ENCODE measurements at places on chromosomes 2 and 18.

DNA sequence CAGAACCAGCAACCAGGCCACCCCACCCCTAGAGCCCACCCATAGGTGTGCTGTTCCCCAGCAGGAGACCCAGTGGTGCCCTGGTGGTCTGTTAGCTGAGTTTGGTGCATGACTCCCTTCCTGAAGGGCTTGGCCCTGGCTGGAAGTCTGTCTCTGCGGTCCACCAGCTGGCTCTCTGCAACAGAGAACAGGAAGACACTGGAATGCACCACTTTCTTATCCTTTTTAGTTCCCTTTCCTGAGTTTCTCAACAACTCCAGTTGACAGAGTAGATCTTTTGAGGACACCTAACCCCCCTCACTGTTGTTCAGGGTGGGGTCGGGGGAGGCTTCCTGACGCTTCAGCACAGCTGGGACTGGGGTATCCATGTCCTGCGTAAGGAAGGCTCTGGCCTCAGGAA lies 11.9 kb upstream of the RPL37A start:
- no peak for DNase-seq

DNA sequence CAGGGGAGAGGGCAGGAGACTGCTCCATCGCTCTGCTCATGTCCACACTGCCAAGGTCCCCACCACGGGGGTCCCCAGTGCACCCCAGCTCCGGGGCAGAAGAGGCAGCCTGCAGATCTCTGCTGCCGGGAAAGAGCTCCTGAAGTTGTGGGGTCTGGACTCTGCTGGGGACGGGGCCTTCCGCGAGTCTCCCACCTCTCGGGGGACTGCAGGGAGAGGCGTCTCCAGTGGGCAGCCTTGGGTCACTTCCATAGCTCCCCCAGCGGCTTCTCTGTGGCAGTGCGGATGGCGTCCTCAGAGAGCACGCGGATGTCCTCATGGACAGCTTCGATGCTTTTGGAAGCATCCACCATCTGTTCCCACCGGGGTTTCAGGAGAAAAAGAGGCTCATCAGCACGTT lies 10.7 kb downstream of the DTYMK start:
- DNase-seq: no peak

DNA sequence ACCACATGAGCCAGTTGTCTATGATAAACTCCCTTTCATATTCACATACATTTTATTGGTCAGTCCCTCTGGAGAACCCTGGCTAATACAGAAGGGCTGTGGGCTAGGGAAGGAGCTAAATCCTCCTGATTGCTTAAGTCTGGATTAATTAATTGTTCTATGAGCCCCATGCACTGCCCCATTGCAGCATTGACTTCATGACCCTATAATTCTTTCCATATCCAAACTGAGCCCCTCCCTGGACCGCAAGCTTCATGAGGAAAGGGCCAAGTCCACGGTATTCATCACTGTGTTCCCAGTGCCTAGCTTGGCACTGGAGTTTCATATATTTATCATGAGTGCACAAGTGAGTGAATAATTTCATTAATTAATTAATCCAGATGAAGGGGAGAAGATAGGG lies 124.0 kb downstream of the MBD2 start:
- no peak for DNase-seq

DNA sequence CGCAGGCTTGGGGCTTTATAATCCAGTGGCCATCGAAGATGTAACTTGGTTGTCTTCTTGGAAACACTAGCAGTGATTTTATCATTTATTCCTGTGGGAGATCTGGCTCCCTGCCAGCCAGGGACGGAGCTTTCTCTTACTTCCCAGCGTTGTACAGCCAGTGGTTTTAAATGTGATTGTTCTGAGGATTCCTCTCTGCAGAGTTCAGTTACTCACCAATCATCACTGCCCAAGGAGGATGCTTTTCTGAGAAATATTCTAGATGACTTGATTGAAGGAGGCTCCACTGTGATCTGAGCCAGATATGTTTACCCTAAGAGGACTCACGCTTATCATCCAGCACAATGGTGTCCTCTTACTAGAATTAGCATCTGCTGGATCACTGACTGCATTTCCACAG lies 744.3 kb downstream of the RNF144A start:
- no peak for DNase-seq

DNA sequence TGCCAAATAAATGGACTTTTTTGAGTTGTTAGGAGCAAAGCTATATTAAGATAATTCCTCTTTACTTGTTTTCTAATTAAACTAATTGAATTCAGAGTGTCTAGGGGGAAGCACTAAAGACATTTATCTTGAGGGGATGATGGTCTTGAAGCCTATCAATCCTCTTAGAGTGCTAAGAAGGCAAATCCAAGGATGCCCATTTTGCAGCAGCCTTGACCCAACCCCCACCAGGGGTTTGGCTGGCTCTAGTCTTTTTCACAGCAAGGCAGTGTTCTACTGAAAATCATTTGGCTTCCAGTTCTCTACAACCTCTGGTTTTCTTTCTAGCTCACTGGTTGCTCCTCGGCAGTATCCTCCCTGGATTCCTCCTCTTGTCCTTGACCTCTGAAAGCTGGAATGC lies 6.5 kb upstream of the RAX start:
- no peak for DNase-seq

GRCh38 chr2:20169796-20170703 lies 54.9 kb downstream of the SDC1 start:
- no peak for DNase-seq

GRCh38 chr2:6011921-6012320 lies 319.7 kb downstream of the SOX11 start:
- DNase-seq: no peak

GRCh38 chr2:174446531-174446930 lies 40.3 kb downstream of the GPR155 start:
- DNase-seq: no peak

GRCh38 chr18:25895518-25895917 lies 194.9 kb downstream of the SS18 start:
- no peak for DNase-seq

DNA sequence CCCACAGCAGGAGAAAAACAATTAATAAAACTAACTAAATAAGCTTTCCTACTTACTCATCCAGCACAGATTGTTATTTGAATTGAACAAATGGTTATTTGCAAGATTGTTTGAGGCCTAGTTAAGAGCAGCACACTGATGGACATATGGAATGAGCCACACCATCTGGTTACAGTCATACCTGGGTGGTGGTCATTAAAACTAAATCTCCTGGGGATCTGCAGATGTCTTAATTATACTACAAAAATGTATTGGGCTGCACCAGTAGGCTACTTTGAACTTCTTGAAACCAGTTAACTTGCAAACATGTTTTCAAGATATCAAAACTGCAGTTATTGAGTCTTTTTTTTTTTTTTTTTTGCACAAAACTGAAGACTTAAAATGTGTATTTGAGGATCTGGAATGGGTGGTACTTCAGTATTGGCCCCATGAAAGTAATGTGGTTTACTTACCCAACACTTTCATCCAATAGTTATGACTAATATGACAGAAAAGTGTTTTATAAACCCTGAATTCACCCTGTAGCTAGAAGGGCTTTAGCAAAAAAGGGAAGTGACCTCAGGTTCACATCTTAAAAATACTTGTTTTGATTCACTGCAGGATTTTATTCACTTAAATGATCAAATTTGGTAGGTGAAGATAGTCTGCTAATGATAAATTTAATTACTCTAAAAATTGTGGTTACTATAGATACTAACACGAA lies 10.8 kb downstream of the AGFG1 start:
- no peak for DNase-seq

DNA sequence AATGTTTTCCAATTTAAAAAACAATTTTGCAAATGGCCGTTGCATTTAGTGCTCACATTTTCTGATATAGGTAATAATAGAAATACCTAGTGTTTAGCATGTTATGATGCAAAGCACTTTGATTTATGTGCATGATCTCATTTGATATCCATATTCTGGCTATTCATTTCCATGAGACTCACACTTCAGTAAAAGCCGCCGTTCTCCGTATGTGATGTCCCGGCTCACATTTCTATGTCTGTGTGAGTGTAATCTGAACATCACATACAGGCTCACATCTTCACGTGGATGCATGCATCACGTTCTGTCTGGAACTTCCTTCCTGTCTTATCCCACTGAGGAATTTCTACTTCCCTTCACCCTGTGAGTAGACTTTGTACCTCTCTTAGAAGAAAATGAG lies 45.8 kb downstream of the DCDC2C start:
- no peak for DNase-seq

- no peak for DNase-seq
Measured at GRCh38 chr2:68993660-68994059, 19.2 kb downstream of the GKN1 start.

DNA sequence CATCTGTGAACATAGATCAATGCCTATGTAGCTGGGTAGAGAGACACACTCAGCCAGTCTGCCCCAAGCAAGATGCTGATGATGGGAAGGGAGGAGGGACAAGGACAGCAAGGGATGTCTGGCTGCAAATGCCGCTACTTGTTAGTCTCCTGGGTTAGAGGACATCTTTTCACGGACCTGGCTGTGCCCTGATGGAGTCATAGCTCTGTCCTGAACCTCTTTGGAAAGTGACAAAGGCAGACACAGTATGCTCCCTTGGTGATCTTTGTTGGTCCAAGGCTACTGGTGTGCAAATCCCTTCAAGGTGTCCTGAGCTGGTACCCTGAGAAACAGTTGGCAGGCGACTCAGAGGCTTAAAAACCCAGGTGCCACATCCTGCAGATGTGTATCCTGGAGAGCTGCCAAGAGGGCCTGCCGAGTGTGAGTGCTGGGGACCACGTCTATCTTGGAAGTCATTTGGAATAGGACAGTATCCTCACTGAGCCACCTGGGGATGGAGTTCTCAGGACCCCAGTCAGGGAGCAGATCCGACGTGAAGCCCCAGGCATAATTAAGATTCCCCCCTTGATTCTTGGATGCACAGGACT lies 10.8 kb downstream of the FOSL2 start:
- DNase-seq: no peak

GRCh38 chr2:229239021-229239420 lies 32.1 kb downstream of the PID1 start:
- no peak for DNase-seq

DNA sequence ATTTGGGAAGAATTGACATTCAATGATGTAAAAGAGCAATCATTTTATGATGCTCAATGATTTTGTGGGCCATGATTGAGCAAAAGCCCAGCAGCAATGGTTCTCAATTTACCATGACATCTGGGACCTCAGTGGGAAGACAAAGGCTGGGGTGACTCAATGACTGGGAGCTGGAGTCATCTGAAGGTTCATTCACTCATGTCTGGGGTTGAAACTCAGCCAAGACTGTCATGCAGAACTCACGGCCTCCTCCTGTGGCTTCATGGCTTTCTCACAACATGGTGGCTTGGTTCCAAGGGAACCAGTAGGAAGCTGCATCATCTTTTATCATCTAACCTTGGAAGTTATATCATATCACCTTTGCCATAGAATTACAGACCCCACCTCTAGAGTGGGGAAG lies 45.1 kb upstream of the CD226 start:
- DNase-seq: no peak

DNA sequence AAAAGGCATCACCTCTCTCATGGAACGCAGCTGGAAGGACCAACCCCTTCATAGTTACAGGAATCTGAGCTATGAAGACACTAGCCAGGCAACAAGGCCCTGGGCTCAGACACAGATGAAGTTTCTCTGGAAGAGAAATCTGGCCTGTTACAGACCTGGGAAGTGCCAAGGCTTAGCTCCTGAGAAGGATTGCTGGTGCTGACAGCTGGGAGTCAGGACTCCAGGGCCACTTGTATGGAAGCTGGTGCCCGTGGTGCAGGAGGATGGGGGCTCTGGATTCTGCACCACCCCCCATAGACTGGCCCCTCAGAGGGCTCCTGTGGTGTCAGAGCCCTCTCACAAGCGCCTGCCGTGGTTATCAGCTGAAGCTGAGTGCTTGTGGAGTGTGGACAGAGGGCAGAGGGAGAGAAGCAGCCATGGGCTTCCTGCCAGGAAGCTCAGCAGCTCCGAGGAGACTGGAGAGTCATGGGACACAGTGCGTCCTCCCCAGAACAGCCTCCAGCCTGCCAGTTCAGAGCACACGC lies 87.3 kb upstream of the LCLAT1 start:
- DNase-seq: no peak

DNA sequence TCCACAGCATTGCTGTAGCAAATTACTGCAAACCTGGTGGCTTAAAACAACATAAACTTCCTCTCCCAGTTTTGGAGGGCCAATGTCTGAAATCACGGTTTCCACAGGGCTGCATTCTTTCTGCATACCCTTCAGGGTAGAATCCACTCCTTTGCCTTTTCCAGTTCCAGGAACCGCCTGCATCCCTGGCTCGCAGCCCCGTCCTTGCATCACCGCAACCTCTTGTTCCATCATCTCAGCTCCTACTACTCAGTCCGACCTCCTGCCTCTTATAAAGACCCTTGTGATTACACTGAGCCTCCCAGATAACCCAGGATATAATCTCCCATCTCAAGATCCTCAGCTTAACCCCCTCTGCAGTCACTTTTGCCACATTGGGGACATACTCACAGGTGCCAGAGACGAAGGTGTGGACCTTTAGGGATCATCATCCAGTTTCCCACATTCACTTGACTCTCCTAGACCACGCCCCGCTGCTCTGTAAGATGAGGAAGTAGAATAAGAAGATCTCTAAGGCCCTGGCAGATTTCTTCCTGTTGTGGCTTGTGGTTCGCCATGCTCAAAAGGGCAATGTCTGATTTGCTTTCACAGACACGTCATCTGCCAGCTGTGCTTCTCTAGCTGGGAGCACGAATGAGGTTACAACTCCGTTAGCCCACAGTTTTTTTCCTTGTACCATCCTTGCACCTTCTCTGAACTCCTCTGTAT lies 103.6 kb upstream of the AGAP1 start:
- DNase-seq: no peak

DNA sequence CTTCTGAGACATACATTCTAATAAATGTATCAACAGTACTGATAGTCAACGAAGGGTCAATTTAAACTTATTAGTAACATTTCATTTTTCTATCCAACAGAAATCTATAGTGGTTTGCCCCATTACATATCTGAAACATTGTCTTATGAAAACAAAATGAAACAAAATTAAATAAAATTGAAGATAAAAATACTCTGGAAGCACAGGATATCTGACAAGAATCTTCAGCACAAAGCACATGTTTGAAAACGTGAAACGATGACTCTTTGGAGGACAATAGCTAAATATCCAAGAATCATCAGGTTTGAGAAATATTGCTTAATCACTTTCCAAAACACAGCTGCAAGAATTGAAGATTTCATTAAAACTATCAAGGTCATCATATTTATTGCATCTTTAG lies 70.9 kb upstream of the FAM124B start:
- DNase-seq: no peak

GRCh38 chr18:46756025-46756558 lies 761 bp downstream of the ST8SIA5 start:
- no peak for DNase-seq

GRCh38 chr2:45925636-45926366 lies 274.3 kb downstream of the PRKCE start:
- no peak for DNase-seq

Measured in nucleus accumbens (tissue), 56 donors.